GM12892 (cell line): ENCODE measurements at places on chromosomes 2 and 18.

DNA sequence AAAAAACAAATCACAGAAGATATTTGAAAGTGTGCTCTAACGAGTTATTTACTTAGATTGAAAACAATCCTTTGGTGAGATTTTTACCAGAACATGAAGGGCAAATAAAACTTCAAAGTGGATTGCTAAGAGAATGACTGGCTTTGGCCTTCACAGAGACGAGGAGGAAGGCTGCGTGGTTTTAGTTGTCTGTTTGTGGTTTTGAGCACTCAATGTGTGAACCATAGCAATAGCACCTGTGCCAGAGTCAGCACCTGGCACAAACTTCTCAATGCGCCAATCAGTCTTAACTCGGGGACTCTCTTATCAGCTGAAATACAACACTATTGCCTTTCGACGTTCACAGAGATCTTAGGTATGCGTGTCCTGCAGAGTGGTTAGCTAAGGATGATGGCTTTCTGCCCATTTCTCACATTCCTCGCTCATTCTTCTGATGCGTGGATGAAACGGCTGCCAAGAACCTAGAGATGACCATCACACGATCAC lies 70.0 kb downstream of the MBP start:
- DNase-seq, result no peak

- no peak for DNase-seq
Observed at GRCh38 chr2:126777620-126777978, 121.1 kb upstream of the TEX51 start.

DNA sequence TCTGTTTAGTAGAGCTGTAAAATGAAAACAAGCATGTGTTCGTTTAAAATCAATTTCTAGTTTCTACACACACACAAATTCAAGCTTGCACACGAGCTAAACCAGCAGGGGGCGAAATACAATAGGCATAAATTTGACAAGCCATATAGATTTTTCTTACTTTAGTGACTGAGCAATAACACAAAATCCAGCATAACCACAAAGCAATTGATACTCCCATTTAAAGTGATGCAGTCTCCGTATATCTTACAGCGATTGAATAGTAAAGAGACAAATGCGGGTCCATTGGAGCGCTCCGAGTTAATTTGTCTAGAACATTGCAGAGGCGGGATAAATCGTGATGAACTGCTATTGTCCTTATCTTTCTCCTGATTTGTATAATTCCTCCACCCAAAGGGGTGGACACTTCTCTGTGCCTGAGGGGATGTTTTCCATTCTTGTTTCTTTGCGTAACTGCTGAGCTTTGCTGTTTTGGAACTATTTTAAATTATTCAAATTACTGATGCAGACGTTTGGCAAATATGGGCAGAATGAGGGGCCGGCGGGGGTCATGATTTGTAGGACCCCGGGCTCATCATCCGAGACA lies 1.2 kb upstream of the AFTPH start:
- DNase-seq, result no peak

GRCh38 chr2:119731983-119732382 lies 27.7 kb upstream of the PTPN4 start:
- DNase-seq, result no peak

DNA sequence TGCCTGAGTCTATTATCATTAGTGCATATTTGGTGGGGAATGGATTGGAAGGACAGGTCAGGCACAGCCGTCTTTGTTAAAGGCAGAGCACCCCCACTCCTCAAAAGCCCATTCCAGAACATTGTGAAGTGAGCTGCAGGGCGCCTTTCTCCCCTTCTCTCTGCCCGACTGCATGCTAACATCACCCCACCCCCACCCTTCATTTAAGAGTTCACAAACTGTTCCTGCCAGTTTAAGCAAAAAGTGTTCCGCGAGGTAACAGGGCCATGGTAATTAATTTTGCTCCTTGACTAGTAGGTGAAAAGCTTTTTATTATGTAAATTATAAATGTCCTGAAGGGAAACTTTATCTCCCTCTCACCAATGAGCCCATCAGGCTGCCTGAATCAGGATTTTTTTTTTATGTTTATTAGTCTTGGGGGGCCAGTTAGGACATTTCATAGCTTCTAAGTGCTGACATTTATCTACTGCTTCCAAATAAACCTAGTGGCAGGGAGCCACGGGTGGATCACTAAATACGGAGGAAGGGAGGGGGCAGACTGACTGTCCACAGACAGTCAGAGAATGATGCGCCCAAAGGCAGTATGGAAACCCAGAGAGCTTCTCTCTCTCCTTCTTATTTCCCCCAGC lies 99.4 kb downstream of the FTCDNL1 start:
- DNase-seq, result no peak

- DNase-seq, result no peak
Observed at GRCh38 chr2:3355951-3356569, 21.6 kb downstream of the EIPR1 start.

GRCh38 chr18:33696332-33697162 lies 118.5 kb downstream of the ASXL3 start:
- DNase-seq, result no peak

DNA sequence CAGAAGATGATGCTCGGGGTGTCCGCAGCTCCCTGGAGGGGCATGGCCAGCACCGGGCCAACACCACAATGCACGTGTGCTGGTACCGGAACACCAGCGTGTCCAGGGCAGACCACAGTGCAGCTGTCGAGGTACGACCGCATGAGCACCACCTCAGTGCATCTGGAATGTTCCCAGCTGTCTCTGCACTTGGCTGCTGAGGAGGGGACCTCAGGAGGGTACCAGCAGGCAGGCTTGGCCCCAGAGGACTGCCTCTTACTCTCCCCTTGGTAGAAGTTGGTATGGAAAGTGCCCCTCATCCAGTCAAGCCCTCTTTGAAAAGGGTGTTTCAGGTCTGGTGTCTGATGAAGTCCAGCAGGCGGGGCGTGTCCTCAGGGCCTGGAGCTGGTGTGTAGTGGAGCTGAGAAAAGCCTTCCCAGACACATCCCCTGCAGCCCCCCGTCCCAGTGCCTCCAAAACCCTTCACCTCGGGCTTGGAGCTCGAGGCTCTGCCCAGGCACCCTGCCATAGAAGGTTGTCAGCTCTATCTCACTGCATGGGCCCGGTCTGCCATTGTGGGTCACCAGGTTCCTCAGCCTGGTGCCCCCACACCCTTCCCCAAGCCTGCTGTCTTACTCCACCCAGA lies 16.7 kb downstream of the STK25 start:
- DNase-seq, result no peak

GRCh38 chr18:50654658-50655550 lies 95.0 kb downstream of the MAPK4 start:
- DNase-seq, result no peak

DNA sequence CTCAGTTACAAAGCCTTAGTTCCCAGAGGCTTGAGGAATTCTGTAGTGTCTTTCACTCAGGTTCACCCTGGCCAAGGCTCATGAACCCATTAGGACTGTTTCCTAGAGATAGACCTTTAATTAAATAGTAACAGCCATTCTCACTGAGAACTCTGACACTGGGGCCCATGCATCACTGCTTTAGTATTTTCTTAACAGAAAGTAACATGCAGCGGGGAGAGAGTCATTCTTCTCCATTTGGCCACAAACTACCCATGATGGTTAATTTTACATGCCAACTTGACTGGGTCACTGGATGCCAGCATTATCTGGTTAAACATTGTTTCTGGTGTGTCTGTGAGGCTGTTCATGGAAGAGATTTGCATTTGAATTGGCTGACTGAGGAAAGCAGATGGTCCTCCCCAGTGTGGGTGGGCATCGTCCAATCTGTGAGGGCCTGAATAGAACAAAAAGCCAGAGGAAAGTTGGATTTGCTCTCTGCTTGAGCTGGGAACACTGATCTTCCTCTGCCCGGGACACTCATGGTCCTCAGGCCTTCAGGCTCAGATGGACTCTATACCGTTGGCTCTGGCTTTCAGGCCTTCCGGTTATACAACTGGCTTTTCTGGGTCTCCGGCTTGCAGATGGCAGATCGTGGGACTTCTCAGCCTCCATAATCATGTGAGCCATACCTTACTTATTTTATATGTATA lies 5.6 kb upstream of the CPLX4 start:
- no peak for DNase-seq

DNA sequence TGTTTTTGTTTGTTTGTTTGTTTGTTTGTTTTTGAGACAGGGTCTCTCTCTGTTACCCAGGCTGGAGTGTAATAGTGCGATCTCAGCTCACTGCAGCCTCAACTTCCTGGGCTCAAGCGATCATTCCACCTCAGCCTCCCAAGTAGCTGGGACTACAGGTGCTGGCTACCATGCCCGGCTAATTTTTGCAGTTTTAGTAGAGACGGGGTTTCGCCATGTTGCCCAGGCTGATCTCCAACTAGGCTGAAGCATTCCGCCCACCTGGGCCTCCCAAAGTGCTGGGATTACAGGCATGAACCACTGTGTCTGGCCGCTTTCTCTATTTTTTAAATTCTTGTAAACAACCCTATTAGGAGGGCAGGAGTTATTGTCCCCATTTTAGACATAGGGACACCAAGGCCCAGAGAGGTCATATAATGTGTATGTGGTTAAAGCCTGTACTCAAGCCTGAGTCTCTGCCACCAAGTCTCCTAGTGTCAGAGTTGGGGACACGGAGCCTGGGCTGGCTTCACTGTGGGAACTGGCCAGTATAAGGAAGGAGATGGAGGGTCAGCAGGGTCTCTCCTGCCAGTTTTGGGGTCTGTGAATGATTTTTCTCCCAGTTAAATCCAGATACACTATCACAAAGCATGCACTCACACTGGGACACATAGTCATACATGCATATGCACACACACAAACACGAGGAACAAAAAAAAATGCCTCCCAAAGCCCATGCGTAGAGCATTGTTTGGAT lies 27.5 kb upstream of the MCFD2 start:
- DNase-seq, result no peak

DNA sequence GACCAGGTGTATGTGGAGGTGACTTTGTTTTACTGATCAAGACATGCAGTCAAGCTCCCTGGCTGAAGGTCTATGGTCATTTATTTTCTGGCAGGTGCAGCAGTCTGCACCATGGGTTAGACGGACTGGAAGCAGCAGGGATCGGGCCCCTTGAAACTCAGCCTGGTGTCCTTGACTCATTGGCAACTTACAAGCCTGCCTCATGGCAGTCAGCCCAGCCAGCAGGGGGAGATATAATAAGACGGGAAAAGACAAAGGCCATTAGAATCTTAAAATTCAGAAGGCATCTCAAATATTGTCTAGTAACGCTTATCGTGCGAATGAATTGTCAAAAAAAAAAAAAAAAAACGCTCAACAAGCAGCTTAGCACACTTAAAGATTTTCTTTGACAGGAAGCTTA lies 308.2 kb downstream of the EN1 start:
- no peak for DNase-seq

GRCh38 chr2:64101141-64101591 lies 43.1 kb downstream of the PELI1 start:
- DNase-seq, result no peak

DNA sequence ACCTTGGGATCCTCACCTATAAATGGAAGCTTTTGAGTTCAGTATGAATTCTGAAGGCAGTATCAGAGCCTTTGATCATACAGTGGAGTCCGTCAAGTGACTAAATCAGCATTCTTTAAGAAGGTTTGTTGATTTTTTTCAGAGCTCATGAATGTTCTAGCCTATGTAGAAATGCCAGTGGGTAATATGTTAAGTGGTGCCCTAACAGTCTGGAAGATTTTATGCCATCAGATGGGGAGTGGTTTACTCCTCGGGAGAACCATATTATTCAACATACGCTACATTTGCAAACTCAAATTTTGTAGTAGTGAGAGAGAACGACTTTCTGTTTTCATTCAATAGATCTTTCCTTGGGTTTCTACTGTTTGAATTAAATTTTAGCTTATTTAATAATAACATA lies 225.0 kb upstream of the ACVR2A start:
- no peak for DNase-seq

- no peak for DNase-seq
Observed at GRCh38 chr2:218027426-218028188, 24.8 kb upstream of the TNS1 start.

GRCh38 chr2:71556692-71557250 lies 103.4 kb downstream of the DYSF start:
- no peak for DNase-seq
